CD4-positive, alpha-beta T cell (primary cell): ENCODE measurements at places on chromosomes 2 and 18.

GRCh38 chr2:215084080-215084479 is 54.3 kb downstream of the ABCA12 start:
- no peak for DNase-seq

GRCh38 chr2:234970477-234970882 is 18.7 kb downstream of the SH3BP4 start:
- no peak for DNase-seq

- DNase-seq: no peak
Observed at GRCh38 chr2:15730545-15731212, 139.0 kb downstream of the DDX1 start.

DNA sequence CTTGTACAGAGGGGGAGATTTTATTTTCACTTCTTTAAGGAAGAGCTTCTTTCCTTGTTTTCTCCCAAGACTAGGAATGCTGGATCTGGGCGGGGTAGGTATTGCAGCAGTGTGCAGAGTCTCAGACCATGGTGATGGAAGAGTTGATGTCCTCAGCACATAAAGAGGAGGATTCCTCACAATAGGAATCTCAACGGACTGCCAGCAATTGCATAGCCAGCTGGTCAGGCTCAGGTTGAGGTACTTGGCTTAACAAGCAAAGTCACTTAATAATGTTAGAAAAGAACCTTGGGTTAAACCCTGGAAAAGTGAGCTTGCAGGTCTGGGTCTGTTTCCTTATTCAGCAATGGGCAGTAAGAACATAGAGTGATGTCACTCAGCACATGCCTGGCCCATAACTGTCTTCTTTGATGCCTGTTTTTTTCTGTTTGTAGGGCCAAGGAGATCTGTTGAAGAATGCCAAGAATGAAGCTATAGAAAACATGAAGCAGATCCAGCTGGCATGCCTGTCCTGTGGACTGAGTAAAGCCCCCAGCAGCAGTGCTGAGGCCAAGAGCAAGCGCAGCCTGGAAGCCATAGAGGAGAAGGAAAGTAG is 342.1 kb downstream of the PLCL1 start:
- no peak for DNase-seq

GRCh38 chr18:60021556-60021955 is 121.8 kb downstream of the PMAIP1 start:
- no peak for DNase-seq

DNA sequence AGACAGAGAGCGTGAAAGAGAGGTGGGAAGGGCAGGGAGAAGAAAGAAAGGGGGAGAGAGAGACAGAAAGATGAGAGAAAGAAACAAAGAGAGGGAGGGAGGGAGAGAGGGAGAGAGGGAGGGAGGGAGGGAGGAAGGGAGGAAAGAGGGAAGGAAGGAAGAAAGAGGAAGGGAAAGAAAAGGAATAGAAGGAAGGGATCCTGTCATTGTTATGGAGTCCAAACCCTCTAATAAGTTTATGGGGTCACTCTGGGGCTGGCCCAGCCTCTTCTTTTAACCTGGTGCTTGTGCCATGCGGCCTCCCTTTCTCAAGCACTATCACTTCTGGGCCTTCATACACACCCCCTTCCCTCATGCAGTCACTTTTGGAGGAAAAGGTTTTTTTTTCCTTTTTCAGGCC is 58.5 kb downstream of the FAM161A start:
- no peak for DNase-seq

GRCh38 chr2:68452158-68452900 is 14.8 kb downstream of the FBXO48 start:
- DNase-seq: no peak

GRCh38 chr2:217797165-217797564 is 205.6 kb downstream of the TNS1 start:
- DNase-seq: no peak
